Cortex of kidney (tissue), 1 donor: ENCODE measurements at places on chromosomes 6 and 20.

DNA sequence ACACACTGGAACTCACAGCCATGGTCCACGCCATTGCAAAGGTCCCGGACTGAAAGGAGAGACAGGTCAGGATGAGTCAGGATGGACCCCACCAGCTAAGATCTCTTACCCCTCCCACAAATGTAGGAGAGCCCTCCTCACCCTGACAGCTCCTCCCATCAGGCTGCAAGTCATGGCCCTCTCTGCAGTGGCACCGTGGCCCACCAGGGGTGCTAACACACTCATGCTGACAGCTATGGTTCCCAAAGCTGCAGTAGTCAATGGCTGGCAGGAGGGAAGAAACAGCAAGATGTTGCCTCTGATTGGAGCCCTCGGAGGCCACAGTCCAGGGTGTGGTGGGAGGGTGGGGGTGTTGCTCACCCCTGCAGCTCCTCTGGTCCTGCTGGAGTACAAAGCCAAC is 5.7 kb upstream of the RBPJL start:
- no peak for DNase-seq

- DNase-seq = no peak
These were observed 290.9 kb downstream of the CD83 start for GRCh38 chr6:14408446-14408845.

GRCh38 chr6:112877134-112878100 is 530.3 kb downstream of the RFPL4B start:
- DNase-seq = no peak

GRCh38 chr6:88764081-88764480 is 199.3 kb downstream of the RNGTT start:
- DNase-seq = no peak

GRCh38 chr6:86820750-86821149 is 116.6 kb upstream of the HTR1E start:
- DNase-seq = no peak

DNA sequence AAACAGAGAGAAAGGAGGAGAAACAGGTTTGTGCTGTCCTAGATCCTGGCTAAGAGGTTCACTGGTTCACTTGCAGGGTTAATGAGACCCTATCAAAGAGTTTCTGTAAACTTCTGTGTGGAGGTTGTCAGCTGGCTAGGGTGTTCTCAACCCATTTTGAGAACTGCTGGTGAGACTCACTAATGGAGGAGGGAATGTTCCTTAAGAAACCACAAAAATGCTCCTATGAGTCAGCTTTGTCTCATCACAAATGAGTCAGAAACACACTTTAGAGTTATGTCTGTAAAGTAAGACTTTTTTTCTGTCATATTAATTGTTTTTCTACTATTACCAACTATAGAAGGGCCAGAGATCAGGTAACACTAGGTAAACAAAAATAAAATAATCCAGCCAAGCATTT is 884.4 kb downstream of the PHF3 start:
- no peak for DNase-seq

- DNase-seq = no peak
These were observed 393.4 kb upstream of the SULF2 start for GRCh38 chr20:48178633-48179032.

DNA sequence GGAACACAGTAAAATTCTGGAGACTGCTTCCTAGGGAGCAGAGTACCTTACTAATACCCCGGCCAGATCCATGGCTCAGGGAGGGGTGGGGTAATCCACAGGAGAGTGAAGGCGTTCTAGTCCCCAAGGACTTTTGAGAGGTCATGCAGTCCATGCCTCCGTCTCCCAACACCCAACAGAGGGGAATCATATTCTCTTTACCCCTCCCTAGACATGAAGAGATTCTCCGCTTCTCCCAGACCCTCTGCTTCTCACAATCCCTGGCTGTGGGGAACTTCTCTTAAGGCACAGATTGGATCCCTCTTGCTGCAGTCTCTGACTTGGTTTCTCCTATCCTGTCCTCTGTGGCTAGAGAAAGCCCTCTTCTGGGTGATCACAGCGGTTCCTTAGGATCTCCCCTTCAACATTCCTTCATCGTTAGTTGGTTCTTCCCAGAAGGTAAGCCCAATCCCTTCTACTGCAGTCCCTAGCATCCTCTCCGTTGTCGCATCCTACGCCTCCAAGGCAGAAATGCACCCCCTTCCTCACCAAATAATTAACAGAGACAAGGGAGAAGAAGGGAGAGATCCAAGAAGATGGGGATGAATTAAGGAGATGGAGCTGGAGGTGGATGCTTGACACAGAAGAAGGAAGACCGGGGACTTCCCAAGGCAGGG is 562 bp downstream of the GGT7 start:
- no peak for DNase-seq

DNA sequence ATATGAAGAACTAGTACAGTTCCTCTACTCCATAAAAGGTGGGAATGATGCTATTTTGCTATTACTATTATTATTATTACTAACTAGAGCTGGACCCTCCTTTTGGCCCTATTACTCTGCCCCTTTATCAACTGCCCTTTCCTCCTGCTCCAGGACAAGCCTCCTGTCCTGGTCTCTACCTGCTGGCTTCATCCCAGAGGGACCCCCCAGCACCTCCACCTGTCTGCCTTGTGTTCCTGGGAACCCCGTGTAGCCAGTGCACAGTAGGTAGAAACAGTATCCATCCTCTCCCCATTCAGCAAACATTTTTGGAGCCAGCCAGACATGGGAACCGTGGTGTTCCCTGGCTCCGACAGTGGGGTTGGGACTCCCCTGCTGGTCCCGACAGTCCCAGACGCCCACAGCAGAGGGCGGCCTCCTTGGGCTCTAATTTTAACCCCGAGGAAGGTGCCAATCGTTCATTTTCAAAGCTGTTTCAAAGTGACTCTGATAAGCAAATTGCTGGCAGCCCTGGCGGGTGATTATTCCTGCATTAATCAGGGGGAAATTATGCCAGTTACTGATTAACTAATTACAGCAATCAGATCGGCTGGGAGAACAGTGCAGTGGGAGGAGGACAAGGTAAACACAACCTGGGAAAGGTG is 44.2 kb upstream of the MDGA1 start:
- no peak for DNase-seq

GRCh38 chr6:159490298-159490937 is 202.6 kb downstream of the SOD2 start:
- no peak for DNase-seq

DNA sequence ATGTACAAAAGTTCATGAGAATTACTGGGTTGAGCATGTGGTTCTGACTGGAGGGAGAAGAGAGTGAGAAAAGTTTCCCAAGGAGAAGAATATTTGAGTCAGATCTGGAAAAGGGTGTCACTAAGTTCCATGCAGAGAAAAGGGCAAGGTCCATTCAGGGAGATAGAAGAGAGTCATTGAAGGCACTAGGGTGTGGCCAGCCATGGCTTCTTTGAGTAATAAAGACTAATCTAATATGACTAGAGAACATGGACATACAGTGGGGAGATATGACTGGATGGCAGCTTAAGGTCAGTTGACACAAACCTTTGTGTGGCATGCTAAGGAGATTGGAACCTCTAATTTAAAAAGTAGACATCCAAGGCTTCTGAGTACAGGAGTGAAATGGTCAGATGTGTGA is 10.7 kb upstream of the SLC17A4 start:
- DNase-seq = no peak

DNA sequence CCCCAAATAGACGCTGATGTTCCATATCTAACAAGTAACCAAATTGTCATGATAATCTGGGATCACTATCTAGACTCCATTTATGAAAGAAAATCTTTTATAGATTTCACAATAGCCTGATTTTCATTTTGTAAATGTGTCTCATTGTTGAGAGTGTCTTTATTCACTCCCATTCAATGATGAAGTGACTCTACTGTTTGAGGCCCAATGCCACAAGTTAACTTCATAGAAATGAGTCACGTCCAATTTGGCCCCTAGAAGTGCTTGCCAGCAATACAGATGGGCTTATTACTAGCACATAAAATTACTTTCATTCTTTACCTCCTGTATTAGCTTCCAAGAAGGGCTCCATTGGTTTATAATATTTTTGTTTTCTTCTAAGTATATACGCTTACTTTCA is 6.3 kb downstream of the IPCEF1 start:
- DNase-seq = no peak

GRCh38 chr6:109865968-109866367 is 112.1 kb upstream of the GPR6 start:
- DNase-seq = no peak

GRCh38 chr20:32205843-32206759 is 1.4 kb downstream of the PLAGL2 start:
- no peak for DNase-seq

GRCh38 chr20:3090565-3090964 is 6.0 kb upstream of the AVP start:
- DNase-seq = no peak

DNA sequence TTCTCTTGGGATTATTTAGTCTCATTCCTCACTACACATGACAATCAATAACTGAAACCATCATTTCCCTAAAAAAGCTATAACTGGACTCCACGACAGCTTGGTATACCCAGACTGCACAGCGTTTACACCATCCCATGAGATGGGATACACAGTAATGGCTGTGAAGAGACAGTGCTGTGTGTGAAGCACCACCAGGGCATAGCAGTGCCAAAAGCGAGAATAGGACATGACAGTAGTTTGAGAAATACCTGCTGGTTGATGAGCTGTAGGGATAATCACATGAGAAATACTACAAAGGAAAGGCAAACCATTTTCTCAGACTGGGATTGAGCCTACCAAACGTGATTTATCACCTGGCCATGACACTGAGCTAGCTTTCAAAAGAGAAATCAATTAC is 22.4 kb upstream of the LYRM2 start:
- no peak for DNase-seq

DNA sequence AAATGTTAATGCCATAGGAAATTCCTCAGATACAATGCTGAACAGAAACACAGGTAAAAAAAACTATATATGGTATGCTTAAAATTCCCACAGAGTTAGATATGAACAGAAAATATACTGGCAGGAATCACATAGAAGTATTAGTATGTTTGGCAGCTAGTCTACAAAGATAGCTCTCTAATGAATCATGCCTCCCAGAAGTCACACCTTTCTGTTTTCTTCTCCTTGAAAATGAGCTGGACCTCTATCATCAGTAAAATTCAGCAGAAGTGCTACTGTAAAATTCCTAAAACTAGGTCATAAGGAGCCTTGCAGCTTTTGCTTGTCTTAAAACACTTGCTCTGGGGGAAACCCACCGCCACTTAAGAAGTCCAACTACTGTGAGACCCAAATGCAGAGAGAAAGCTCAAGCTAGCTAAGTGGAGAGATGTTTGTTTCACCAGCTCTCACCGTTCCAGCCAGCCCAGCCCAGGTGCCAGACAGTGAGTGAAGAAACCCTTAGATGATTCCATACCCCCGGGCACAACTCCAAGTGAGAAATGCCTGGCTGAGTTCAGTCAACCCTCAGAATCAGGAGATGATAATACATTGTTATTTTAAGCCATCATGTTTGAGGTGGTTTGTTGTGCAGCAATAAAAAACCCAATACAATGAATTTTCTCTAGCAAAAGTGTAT is 43.0 kb downstream of the TSPYL4 start:
- DNase-seq = no peak
